ENCODE measurements at places on chromosomes 4 and X.

DNA sequence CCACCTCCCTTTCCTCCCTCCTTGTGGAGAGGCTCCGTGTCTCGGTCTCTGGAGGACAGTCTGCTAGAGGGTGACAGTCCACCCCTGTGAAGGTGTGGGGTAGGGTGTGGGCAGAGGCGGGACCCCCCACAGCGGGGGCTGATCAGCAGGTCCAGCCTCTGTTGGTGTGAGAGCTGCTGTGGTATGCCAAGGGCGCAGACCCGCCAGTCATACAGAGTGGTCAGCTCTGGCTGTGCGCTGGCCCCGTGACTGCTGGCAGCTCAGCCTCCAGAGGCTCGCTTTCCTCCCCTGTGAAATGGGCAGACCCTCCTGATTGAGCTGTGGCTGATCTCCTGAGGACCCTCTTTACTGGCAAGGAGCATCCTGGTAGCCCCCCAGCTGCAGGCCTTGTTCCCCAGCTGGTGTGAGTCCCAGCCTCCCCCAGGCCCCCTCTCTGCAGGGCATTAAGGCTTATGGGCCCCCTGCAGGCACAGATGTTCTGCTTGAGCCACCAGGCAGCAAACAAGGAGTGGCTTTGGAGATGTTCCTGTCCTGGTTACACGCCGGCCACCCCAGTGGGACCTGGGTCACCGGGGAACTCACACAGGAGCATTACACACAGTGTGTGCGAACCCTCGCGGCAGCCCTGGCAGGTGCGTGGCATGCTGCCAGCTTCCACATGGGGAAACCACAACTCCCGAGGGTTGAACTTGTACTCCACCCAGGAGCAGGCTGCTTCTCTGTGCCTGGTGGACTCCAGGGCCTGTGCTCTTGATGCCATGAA lies 76.8 kb downstream of the PPP2R2C start:
- no peak for DNase-seq

DNA sequence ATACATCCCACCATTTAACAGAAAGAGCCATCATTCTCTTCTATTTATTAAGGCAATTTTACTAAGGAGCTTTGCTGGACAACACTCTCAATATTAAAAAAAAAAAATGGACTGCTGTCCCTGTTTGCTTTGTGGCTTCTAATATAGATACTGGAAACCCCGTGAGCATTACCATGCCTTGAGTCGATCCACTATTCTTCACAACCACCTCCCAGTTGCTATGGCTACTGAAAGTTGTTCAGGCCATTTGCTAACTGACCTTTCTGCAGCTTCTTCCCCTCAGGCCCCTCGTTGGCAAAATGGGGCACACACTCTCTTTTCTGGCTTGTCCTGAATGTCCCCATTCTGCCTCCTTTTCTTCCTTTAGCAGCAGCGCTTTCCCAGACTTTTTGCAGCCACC lies 340.4 kb downstream of the NR3C2 start:
- no peak for DNase-seq

DNA sequence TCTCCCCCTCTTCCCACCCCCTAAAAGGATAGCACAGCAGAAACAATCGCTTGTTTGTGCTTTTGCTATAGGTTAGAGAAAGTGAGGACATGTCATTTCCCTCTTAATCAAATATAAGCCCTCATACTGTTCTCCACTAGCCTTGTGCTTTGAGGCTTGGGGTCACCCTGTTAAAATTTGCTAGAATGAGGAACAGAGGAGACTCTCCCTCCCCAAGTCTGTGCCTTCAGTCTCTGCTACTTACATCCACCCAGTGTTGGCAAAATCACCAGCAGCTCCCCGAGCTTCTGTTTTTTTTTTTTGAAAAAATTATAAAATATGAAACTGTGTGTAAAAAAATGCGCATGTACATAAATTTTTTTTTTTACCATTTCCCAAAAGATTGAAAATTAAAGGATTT lies 19.3 kb downstream of the KLF3 start:
- DNase-seq = no peak

DNA sequence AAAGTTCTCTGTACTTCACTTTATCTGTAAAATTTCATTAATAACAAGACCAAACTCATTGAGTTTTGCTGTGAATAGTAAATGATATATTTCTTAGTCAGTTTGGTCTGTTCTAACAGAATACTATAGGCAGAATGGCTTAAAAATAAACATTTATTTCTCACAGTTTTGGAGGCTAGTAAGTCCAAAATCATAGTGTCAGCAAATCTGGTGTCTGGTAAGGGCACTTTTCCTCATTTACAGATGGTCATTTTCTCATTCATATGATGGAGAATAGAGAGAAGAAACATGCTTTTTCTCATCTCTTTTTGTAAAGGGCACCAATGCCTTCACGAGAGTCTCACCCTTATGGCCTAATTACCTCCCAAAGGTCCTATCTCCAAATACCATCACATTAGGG lies 415.1 kb downstream of the FAM133A start:
- DNase-seq = no peak

DNA sequence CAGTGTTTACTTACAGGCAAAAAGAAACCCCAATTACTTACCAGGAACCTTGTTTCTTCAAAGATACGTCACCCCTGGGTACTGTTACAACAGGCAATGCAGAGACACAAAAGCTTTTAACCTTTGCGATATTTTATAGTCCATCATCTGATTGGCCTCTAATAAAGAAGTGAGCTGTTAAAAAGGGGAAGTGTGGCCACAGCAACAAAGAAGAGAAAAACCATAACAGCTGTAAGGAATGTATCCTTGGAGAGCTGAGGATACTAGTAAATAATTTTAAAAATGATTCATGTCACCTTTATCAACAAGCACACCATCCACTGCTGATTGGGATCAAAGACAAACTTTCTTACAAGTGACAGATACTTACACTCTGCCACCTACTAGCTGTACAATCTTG lies 14.1 kb downstream of the GABRA4 start:
- DNase-seq = no peak

DNA sequence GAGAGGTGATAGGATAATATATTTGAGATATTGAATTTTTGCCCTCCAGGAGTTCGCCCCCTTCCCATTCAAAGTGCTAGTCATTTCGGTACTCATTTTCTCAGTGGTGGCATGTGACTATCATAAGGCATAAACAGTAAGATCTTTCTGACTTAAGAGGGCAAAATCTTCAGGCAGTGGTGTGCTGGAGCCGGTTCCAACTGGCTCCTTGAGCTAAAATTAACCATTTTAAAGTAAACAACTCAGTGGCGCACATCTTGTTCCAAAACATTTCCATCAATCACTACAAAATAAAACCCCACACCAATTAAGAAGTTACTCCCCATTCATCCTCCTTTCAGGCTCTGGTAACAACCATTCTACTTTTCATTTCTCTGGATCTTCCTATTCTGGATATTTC lies 43.3 kb downstream of the LUZP4 start:
- DNase-seq = no peak

GRCh38 chr4:162059656-162060055 lies 104.1 kb downstream of the FSTL5 start:
- DNase-seq = no peak

DNA sequence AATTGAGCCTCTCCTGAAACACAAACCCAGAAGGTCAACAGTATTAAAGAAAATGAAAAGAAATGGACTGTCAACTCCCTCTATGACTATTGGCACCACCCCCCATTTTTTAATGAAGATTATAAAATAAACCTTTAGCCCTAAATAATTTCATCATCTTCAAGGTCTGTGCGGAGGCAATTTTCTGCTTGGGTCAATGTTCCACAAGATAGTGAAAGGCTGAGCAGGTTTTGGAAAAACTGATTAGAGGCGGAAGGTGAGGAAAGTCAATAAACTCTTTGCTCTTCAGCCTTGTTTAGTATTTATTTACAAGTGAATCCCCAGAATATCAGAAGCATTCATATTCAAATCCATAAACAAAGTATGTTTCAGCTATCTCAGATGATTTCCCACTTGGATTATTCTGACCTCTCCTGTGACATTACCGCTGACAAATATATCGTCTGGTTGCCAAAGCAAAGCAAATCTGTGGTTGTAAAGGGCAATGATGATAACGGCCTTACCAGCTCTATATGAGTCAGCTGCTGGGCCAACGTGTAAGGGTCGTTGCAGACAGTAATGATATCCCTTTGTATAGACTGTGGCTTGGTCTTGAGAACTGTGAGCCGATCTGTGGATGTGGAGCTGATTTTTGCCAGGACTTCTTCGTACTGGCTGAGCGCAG lies 24.0 kb downstream of the RASGEF1B start:
- no peak for DNase-seq

DNA sequence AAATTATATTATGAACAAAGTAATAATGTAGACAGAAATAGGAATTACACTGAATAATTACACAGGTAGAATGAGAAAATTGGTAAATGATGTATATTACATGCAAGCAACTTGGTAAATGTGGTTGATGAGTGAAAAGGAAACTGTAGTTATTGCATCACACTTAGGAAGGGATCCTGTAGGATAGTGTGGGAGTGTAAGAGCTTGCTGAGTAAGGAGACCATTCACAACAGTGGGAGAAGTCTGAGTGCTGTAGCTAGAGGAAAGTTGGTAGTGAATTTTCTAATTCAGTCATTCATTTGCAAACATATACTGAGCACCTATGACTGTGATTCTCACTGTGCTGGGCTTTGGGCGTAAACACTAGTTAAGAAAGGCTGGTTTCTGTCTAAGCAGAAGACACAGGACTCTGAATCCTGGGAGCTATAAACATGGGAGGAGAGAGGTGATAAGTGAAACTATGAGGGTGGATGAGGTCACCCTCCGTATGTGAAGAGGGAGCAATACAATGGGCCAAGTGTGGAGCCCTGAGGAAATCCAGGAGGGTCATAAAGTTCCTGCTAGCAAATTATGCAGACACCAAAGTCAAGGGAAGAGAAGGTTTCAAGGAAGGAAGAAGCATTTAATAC lies 14.2 kb upstream of the CPE start:
- no peak for DNase-seq

Data from AG04449 (cell line).